Brain pericyte (primary cell): ENCODE measurements at places on chromosomes 1 and 21.

- DNase-seq: no peak
Observed at GRCh38 chr1:119718972-119719371, 7.2 kb downstream of the PHGDH start.

DNA sequence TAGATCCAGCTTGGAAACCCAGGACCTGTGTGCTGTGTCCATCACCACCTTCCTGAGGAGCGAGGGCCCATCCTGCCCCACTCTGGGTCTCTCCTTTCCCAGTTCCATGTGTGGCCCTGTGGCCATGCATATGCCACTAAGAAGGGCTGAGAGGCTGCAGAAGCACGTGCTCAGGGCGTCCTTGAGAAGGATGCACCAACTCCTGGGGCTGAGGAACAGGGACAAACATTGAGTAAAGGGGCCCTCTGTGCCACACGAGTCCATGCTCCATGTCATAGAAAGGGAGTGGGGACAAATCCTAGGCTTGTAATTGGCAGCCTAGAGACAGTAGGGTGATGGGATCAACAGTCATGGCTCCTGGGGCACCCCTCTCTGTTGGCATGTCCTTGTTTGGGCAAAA, 8.4 kb downstream of the ETV3L start:
- no peak for DNase-seq

DNA sequence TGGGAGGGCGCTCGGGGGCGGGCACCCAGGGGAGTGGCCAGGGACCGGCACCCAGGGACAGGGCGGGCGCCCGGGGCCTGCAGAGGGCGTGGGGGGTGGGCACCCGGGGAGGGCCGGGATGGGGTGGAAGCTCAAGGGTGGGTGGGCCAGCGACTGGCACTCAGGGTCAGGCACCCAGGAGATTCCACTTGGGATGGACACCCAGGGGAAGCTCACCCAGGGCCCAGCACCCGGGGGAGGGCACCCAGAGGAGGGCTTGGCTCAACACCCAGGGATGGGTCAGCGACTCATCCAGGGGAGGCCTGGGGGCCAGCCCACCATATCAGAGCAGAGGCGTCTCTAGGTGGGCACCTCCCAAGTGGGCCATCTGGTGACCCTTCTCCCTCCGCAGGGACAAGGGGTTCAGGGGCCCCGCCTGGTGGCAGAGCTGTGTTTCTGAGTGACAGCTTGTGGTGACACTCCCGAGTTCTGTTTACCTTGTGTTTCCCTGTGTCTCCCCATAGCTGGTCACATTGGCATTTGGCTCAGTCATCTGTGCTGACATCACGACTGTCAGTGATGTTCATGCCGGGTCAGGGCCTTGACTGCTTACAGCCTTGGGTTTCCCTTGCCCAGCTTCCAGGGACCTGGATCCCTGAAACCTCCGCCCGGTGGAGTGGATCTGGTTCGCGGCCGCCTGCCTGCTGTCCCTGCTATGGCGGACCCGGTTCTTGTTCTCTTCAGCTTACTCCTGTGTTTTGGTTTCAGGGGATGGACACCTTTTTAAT, 749 bp downstream of the IBA57 start:
- no peak for DNase-seq

DNA sequence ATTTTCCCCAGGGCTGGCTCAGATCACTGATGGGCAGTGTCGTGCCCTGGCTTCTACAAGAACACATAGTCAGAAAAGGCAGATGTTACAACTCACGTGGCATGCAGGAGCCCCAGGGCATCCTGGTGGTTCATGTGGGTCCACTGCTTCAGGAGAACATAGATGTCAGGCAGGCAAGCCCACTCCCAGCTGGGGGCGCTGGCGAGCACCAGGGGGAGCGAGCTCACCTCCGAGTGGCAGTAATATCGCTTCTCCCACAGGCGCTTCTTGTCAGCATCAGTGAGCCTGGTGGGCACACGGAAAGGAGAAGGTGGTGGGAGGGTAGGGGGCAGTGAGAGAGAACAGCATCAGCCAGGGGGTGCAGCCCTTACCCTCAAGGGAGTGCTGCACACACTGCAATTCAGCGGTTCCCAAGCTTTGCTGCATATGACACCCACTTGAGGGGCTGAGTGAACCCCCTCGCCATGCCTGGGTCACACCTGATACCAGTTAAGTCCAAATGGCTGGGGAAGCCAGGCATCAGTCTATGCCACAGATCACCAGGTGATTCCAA, 34.3 kb upstream of the PPP1R15B start:
- no peak for DNase-seq

DNA sequence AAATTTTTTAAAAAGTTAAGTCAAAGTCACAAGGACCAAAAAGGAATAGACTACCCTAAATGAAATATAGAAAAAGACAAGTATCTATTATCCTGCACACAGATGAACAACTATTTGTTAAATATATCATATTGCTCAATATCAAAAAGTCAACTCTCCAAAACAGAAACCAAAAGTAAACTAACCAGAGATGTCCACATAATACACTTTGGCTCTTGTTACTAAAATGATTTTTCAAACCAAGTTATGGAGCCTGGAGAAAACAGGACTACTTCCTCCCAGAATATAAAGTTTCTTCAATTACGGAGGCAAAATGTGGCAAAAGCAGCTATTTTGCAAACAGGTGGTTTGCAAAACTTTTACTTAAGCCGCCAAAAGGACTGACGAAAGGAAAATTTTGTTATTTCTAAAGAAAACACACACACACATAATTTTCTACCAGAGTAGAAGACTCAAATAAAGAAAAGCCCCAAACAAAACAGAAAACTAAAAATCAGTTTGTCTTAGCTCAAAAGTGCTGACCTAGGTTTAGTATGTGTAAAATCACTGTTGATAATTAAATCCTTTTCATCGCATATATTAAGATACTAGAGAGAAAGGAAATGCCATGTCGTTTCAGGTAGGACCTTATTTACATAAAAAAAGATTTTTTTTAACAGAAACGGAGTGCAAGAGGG, 1.1 kb downstream of the DPYD start:
- no peak for DNase-seq
